ENCODE measurements at places on chromosomes 1 and 21.

- no peak for DNase-seq
Observed at GRCh38 chr1:206117151-206117948, at the start of gene AVPR1B. Gene AVPR1B, minus strand, starts transcription at chr1:206117388. Its CDS starts 498 bp downstream, at chr1:206116890.

GRCh38 chr1:210237479-210237878 is 4.9 kb downstream of the SERTAD4 start:
- DNase-seq, result no peak

DNA sequence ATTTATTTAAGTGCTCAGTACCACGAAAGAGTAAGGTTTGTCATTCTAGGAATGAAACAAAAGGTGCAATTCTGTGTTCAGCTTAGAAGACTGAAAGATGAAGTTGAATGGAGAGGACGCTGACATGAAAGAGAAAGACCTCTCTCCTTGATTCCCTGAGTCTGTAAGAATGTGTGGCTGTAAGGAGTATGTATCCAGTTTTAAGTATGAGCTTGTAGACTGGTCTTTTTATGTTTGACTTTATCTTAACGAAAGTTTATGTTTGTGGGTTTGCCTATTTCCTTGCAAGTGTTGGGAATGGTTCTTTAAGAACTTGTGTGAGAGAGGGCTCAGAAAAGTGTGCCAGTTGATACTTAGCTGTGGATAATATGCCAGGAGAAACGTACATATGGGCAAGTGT is 1.4 kb downstream of the CHD1L start:
- no peak for DNase-seq

DNA sequence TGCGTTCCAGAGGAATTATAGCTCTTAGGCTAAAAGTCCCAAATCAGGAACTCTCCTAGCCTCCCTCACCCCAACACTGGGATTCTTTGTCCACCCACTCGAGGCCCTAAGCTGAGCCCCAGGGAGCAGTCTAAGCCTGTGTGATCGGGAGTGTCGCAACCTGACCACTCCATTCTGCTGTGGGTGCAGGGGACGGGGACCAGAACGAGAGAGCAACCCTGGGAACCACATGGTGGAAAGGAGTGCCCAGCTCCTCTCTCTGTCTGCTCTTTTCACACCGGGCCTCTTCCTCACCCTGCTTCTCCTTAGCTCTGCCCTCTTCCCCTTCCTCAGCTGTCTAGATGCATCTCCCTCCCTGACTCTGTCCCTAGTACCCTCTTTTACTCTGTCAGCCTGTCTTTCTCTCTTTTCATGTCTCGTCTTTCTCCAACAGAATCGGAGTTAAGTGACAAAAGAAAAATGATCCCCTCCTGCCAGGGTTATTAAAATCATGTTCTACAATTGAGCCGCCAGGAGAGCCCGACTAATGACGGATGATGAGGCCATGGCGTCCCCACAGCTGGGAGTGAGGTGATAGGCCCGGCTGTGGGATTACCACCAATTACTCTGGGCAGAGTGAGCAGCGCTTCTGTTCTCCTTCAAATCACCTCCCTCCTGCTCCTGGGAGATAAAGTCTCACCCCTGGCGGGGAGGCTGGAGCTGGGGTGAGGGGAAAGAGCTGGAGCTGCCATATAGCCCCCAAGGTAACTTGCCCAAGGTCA is 34.5 kb upstream of the CSF3R start:
- DNase-seq, result no peak

DNA sequence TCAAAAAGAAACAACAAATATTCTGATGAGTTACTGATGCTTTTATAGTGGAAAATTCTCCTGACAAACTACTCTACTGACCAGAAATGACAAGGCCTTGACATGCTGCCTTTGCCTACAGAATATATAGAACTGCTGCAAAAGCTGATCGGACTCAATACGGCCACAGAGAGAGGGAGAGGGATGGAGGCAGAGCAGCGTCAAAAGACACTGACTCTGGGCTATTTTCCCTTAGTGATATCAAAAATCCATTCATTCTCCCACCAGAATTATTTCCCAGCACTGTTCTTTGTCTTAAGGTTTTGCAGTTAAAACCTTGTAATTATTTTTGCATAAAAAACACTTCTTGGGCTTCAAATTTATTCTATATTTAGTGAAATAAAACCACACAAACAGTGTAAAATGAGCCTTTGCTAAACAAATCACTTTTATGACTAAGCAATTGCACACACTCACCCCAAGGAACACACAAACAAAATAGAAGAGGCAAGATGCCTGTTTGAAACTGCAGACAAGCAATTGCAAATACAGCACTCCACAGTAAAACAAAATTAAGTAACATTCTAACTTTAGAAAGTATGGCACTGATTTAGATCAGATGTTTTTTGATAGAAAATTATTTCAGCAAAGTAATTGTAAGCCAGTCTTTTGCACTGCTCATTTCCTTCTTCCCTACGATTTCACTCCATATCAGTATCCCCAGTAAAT is 1036.4 kb downstream of the ADGRL2 start:
- no peak for DNase-seq

GRCh38 chr1:48887796-48888195 is 111.1 kb upstream of the BEND5 start:
- DNase-seq, result no peak

DNA sequence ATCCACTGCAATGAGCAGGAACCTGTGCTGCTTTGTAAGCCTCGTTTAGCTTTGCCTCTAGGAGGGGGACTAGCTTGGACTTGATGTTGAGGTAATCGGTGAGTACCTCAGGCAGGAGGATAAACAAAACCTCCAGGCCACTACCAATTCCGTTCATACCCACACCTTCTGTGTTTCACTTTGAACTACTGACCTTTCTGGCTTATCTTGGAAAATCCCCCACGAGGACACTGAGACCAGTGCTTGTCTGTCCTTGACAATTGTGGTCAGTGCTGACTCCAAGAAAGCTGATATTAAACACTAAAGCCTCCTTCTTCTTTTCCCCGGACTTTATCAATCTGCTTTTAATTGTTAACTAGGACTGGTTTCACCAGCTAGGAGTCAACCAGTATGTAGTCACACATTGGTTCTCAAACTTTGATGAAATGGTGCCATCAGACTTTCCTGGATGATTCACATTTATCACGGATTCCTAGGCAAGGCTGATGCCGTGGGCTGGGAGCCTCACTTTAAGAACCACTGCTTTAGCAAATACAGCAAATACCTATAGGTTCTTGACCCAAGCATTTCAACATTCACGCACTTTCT is 52.7 kb downstream of the TGFB2 start:
- DNase-seq, result no peak

GRCh38 chr1:177451191-177451590 is 280.4 kb downstream of the BRINP2 start:
- no peak for DNase-seq

- DNase-seq, result no peak
Observed at GRCh38 chr1:94656967-94657366, 115.4 kb upstream of the F3 start.

DNA sequence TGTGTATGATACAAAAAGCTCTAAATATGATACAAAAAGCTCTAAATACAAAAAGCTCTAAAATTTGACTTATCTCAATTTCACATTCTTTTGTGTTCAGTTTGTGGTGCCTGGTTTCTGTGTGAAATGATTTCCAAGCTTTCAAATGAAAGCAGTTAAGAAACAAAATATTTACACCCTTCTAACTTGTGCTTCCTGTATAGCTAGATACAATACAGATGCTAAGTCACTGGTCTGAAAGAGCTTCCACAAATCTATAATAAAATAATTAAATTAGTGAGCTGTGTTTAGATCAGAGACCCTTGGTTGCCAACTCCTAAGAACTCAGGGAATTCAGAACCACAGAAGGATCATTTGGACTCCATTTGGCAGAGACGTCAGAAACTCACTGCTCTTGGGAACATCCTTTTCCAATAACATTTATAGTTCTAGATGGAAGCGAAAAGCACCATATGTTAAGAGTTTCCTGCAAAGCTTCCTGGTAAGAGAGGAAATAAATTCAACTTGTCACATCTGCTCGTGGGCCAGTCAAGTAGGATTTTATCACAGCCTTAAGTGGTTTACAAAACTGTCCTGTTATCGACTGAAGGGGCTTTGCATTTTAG is 1079.1 kb downstream of the ADGRL2 start:
- DNase-seq, result no peak

GRCh38 chr1:61742620-61743430 is 545 bp downstream of the PATJ start:
- DNase-seq, result peak; percentile 2

GRCh38 chr21:44702111-44702972 is 5.4 kb downstream of the KRTAP10-12 start:
- DNase-seq, result no peak

DNA sequence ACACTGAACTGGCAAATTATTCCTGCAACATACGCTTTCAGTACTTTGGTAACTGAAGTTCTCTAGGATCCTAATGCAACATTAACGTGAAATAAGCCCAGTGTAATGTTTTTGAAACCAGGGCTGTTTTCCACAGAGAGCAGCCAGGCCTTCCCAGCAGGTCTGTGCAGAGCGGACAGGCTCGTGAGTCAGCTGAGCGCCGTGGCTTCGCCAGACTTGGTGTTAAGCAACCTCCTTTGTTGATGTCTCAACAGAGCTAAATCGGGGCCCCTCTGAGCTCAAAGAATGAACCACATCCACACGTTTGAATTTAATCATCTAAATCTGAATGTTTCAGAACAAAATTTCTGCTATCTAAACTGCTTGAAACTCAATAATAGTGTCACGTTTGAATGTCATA is 181.8 kb upstream of the FMN2 start:
- no peak for DNase-seq

GRCh38 chr21:19433623-19434022 is 1030.0 kb upstream of the TMPRSS15 start:
- DNase-seq, result no peak

- DNase-seq, result no peak
Observed at GRCh38 chr1:42774928-42775526, 8.0 kb downstream of the C1orf50 start.

- no peak for DNase-seq
Observed at GRCh38 chr1:155035936-155036335, 2.3 kb downstream of the DCST1 start.

GRCh38 chr1:232542633-232543593 is 87.0 kb downstream of the SIPA1L2 start:
- no peak for DNase-seq

DNA sequence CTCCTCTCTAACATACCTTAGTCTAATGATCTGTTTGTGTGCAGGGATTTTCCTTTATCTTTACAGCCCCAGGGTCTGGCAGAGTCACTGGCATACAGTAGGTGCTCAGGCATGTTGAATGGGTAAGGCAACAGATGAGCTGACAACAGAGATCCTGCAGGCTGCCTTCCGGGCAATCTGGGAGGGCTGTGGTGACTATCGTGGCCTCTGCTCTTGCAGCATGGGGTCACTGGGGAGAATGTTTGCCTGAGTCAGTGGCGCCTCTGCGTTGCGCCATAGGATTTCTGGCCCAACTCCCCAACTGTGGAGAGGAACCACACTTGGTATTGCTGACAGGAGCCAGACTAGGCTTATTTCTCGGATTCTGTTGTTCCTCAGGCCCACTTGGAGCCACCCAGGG is 93.8 kb downstream of the LAMC2 start:
- peak; percentile 64 for DNase-seq

- no peak for DNase-seq
Observed at GRCh38 chr1:85991261-85991660, 165.3 kb downstream of the COL24A1 start.

DNA sequence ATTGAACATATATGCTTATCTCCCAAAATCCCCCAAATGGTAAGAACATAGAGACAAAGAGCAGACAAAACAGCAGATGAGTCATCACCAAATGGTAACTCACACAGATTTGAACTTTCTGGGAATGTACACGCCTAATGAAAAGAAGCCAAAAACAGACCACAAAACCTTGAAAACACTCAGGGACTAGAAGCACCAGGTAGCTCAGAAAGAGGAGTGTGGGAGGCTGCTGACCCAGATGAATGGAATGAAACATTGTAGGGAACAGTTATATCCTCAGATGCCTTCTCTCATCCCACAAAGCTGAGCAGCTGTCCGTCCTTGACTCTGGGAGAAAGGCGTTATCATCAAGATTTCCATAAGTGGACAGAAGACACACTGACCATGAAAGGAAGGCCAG is 307.0 kb upstream of the USP25 start:
- no peak for DNase-seq

DNA sequence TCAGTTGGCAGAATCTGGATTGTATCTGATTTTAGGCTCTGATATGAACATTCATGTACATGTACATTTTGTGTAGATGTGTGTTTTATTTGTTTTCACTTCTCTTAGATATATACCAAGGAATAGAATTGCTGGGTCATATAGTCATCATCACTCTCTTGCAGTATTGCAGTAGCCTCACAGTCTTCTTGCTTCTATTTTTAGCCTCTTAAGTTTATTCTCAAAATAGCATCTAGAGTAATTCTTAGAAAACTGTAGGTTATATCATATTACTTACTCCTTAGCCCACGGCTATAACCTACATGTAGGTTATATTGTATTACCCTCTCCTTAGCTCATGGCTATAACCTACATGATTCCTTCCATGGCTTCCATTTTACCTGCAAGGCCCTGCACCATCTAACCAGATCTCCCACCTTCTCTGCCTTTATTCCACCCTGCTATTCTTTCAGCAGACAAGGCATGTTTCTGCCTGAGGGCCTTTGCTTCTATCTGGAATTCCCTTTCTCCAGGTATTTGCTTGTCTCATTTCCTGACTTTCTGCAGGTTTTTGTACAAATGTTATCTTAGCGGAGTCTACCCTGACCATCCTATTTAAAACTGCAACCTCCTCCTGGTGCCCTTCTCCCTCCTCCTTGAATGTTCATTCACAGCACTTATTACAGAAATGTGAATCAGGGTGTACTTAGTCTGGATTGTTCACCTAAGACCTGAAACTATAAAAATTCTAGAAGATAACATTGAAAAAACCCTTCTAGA is 109.0 kb upstream of the ETV3 start:
- DNase-seq, result no peak

DNA sequence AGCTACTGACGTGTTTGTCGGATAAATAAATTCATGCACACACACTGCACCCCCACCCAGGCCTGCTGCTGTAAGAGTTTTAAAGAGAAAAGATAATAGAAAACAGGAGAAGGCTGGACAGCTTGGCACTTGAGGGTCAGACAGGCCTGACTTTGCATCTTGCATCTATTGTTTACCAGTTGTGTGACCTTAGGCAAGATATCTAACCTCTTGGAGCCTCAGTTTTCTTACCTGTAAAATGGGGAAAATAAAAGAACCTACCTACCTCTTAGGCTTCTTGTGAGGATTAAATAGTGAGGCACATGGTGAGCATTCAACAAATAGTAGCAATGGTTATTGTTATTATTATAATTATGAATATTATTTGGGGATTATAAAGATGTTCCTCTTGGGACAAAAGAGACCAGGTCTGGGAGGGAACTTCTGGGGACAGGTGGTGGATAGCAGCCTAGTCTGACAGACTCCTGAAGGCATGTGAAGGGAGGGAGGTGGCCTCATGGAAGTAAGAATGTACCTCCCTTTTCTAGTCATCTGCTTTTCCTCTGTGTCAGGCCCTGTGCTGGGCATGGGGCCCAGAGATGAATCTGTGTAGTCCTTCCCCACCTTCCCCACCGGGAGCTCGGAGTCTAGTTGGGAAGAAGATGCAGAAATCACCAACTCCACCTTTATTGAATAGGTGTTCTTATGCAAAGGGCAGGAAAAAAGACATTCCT is 18.3 kb upstream of the EPB41 start:
- no peak for DNase-seq
